ENCODE measurements at places on chromosomes 2 and 18.

- no peak for DNase-seq
Measured at GRCh38 chr2:56184500-56185011, 766 bp downstream of the CCDC85A start.

DNA sequence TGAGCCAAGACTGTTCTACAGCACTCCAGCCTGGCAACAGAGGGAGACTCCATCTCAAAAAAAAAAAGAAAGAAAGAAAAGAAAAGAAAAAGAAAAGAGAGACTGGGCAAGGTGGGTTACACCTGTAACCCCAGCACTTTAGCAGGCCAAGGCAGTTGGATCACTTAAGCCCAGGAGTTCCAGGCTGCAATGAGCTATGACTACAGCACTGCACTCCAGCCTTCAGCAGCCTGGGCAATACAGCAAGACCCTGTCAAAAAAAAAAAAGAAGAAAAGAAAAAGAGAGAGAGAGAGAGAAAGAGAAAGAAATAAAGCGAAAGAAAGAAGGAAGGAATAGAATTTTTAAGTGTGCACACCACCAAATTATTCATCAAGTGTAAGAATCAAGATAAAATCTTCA is 2.9 kb downstream of the SPIRE1 start:
- no peak for DNase-seq

- no peak for DNase-seq
Measured at GRCh38 chr2:224178056-224178455, 139.0 kb upstream of the SERPINE2 start.

GRCh38 chr2:88006912-88007439 is 9.4 kb downstream of the RNU2-63P start:
- no peak for DNase-seq

DNA sequence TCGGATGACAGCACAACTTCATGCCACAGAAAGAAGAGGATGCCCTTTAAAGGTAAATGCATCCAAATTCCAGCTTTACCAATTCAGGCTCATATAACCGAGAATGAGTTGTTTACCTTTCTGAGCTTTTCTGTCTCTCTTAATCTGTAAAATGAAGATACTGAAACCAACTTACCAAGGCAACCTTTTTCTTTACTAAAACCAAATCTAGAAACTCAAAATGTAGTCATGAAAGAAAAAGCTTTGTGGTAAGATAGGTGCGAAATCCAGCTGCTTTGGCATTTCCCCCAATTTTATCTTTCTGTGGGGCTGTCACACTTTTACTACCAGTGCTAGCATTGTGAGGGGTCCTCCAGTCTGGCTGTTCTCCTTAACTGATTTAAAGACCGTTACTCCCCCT is 240.4 kb downstream of the IKZF2 start:
- DNase-seq = no peak

GRCh38 chr2:202034249-202035088 is 814 bp downstream of the FZD7 start:
- no peak for DNase-seq

All from MV-4-11 (cell line).